Stimulated activated CD4-positive, alpha-beta T cell treated with anti-CD3 and anti-CD28 coated beads, Interleukin-15, amount 100 ng/mL, for 1 hour (primary cell): ENCODE measurements at places on chromosomes 5 and 9.

- no peak for DNase-seq
Measured at GRCh38 chr5:143001764-143002351, 231.7 kb downstream of the ARHGAP26 start.

- no peak for DNase-seq
Measured at GRCh38 chr9:35518225-35518821, 28.4 kb downstream of the RUSC2 start.

- no peak for DNase-seq
Measured at GRCh38 chr9:136886610-136887597, 588 bp downstream of the TRAF2 start.

DNA sequence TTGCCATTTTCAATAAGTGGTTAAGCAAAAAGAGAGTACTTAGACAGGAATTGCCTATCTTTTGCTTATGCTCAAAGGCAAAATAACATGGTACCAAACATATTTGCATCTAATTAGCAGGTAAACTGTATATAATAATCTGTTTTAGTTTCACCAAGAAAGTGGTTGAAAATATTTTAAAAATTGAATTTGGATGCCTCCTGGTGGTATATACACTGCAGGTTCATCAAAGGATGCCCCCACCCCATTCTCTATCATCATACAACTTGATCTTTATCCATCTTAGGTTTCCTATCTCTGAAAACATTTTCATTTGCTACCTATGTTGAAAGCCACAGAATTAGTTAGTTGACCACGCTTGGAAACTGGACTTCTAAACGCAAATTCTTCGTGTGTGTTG is 47.0 kb upstream of the MROH2B start:
- no peak for DNase-seq

GRCh38 chr5:14408969-14409586 is 172.5 kb upstream of the OTULINL start:
- no peak for DNase-seq

GRCh38 chr9:116464987-116465571 is 222.0 kb upstream of the TRIM32 start:
- no peak for DNase-seq

DNA sequence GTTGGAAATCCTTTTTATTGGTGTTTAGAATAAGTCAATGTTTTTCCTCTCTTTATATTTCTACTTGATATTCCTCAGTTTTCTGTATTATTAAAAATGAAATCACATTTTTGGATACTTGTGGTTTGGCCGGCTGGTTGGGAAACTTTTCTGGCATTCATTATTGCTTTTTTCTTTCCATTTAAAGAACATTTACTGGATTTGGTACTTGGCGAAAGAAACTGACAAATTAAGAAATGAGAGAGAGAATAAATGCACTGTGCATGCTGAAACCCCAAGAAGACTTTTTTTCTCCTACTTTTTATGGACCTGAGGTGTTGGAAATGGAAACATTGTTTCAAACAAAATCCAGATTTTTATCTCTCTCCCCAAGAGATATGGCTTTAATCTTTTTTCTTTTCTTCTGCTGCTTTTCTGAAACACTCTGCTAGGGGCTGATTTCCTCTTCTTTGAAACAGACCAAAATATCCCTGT is 128.4 kb downstream of the SNX18 start:
- no peak for DNase-seq

DNA sequence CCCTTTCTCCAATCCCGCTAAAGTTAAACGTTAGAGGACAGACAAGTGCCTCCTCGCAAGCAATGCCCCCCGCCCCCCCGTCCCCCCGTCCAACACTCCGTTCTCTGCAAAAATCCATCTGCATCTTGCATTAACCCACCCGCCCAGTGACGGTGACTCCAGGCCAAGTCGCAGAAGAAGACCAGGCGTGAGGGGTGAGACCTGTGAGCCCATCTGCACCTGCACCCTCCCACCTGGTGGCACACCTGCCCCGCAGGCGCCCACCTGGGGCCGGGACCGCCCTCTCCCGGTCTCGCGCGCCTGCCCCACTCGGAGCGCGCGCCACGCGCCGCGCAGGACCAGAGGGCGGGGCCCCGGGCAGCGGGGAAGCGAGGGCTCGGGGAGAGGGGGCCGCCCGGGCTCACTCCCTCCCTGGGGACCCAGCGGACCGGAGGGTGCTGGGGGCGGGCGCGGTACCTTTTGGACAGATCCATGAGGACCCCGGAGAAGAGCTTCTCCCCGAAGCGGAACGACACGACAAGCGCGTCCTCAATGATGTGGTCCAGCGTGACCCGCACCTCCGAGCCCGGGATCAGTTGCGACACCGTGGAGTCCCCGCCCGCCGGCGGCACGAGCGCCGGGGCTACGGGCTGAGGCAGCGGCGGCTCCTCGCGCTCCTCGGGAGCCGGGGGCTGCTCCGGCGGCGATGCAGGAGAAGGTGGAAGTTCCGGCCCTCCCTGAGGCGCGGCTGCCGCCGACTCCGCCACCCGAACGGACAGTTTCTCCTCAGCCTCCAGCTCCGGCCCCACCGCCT is 705 bp downstream of the PWWP2A start:
- DNase-seq = peak; percentile 21

- DNase-seq = no peak
Measured at GRCh38 chr9:128109050-128109709, 18.3 kb downstream of the PTGES2 start.

DNA sequence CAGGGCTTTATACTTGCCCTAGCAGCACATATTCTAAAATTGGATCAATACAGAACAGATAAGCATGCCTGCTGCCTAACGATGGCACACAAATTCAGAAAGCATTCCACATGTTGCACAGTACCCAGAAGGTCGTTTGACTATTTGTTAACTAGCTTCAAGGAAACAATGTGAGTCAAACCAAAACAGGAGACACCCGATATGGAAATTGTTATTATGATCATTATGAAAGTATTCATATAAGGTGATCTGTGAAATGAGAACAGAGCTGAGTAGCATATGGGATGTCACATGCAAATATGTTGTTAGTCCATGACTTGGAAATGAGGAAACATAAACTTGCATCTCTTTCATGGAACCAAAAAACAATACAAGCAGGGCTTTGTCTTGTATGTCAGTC is 56.3 kb upstream of the BICD2 start:
- no peak for DNase-seq

DNA sequence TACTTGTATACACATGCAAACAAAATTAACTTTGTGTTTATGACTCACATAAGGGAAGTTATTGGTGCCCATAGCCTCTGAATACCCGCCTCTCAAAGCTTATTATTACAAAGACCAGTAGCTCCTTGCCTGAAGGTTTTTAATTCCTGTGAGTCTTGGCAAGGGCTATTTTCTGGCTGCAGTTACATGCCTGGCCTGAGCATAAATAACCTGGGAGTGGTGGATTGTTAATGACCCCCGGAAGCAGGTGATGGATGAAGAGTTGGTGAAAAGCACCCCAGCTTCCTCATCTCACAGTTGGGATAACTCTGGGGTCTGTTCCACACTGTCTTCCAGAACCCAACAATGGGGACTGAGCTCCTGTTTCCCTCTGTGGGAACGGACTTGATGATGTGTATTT is 594.5 kb downstream of the PDE4D start:
- DNase-seq = no peak

DNA sequence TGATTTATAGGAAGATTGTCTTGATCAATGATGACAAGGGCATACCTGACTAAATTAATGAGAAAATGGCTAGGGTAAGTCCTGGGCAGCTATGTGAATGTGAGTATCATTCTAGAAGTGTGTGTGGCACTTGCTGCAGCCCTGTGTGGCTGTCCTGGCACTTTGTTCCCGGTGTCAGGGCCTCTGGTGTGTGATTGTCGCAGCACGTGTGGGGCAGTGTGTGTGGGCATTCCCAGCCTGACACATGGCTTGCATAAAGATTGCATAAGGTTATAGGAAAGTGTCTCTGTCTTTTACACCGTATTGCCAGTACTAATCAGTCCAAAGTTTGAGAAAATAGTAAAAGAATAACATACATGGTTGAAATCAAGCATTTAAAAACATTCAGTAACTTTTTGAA is 74.4 kb downstream of the TRIO start:
- no peak for DNase-seq

DNA sequence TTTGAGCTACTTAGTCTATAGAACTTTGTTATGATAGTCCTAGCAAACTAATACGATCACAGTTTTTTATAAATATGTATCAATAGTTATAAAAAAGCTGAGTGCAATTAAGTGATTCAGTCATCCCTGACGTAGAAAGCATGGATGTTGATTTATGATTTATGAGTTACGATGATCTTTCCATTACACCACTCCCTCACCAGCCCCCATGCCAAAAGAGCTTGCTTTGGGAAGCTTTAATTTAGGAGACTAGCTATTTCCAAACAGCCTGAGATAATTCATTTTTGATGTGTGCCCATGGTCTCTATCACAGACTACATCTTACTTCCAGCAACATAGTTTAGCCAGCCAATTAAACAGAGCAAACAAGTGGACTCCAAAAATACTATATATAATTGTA is 256.8 kb downstream of the GABRG2 start:
- DNase-seq = no peak

- no peak for DNase-seq
Measured at GRCh38 chr9:30301271-30301963, 2083.0 kb upstream of the ACO1 start.

DNA sequence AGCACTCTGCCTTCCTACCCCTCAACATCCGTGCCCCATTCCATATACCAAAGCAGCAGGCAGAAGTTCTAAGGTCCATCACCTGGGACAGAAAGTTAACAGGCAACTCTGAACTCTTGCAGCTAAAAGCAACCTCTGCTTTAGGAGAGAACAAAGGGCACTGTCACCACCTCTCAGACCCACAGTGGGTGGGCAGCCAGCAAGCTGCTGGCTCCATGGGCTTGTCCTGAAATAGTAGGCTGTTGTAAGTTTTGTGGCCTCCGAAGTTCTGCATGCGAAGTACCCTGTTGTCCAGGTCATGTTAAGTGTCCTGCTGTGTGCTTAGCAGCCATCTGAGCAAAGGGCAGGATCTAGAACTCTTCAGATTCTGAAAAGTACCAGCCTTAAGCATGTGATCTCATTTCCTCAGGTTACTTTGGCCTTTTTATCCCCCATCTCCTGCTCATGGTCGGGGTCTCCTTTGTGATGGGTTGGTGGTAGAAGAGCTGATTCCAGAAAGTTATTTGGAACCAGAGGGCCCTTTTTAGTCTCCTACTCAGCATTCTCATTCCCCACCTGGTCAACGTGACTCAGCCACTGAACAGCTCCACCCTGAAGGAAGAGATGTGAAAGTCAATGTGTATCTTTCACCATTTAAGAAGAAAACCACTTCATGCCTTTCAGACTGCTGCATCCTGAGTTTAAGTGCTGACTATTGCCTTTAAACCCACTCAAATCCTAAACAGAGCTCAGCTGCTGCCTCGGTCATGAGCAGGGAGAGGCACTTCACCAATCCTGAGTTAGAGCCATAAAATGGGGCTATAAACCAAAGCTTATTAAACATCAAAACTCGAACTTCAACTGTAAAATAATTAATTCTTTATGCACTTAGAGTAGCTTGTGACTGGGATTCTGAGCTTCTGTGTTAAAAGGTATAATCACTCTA is 121.4 kb downstream of the DPYSL3 start:
- no peak for DNase-seq

DNA sequence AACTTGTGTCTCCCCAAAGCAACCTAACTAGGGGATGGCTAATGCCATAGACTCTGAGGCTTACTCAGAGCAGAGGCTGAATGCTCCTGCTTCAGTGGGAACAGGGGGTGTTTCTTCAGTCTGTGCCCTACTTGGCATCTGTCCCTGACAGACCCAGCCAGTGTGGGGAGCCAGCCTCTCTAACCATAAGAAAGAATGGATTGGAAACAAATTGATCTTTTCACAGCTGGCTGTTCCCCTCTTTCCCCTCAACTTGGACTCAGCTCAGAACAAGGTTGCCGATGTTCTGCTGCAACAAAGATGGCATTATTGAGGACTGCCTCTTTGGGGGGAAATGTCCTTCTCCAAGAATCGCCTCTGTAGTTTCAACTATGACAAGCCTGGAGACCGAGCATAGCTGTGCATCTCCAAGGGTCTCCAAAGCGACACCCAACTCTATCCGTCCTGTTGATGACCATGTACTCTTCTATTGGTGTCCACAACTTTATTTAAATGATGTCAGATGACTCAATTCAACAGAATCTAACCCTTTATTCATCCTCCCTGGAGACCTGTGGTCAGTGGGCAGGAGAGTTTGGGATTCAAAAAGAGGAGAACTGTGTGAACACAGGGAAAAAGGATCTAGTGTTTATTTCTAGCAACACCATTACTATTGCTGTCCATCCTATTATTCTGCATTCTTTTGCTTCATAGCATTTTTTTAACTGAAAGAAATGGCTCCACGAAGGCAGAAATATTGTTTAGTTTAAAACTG is 24.7 kb upstream of the TNC start:
- no peak for DNase-seq

GRCh38 chr9:131905144-131905543 is 165.3 kb upstream of the RAPGEF1 start:
- no peak for DNase-seq

- no peak for DNase-seq
Measured at GRCh38 chr9:129290606-129291005, 112.5 kb upstream of the IER5L start.

GRCh38 chr9:121861501-121862180 is 210.2 kb downstream of the DAB2IP start:
- DNase-seq = no peak

DNA sequence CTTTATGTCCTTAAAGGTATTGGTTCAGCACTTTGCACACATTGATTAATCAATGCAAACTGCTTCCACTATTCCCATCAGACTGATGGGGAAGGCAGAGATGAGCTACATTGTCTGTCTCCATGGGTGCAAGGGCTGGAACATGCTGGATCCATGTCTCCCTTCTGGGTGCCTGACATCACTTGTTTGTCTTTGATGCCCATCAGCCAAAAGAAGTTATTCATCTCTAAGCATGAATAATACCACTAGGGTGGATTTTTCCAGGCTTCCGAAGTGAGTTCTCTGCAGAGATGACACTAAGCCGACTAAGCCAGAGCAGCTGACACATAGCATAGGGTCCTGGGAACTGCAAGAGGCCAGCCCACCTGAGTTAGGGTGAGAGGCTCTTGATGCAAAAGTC is 8.7 kb downstream of the FGF1 start:
- no peak for DNase-seq

DNA sequence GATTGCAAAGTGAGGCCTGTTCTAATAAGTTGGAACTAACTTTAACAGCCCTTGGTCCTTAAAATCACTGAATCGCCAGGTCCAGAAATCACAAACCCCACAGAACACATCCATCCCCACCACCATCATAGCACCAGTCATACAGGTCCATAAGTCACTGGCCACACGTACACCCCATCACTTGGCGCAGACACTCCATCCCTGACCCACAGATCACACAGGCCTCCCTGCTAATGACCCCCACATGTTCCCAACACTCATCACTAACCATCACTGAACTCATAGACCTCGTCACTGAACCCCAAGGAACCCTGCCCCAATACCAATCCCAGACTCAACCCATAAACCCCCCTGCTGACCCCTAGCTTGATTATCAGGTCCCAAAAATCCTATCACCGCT is 41.2 kb upstream of the ZNF300 start:
- no peak for DNase-seq
